Breast epithelium (tissue), 4 donors: ENCODE measurements at places on chromosomes 3 and 15.

GRCh38 chr3:29537889-29538609, 257.2 kb downstream of the RBMS3 start:
- peak overlapping the region; percentile 8 for H3K27ac ChIP-seq
- no peaks in the 10 kb centered on the region for H3K27me3 ChIP-seq
- peaks cover 4% of the 10 kb centered on the region for H3K4me1 ChIP-seq

GRCh38 chr3:175777495-175777894, 918.4 kb downstream of the NAALADL2 start:
- no peaks in the 10 kb centered on the region for H3K27me3 ChIP-seq
- H3K4me3 ChIP-seq: no peak overlapping the region
- no peaks in the 10 kb centered on the region for H3K36me3 ChIP-seq
- H3K27ac ChIP-seq: no peak overlapping the region
- DNase-seq: no peak

DNA sequence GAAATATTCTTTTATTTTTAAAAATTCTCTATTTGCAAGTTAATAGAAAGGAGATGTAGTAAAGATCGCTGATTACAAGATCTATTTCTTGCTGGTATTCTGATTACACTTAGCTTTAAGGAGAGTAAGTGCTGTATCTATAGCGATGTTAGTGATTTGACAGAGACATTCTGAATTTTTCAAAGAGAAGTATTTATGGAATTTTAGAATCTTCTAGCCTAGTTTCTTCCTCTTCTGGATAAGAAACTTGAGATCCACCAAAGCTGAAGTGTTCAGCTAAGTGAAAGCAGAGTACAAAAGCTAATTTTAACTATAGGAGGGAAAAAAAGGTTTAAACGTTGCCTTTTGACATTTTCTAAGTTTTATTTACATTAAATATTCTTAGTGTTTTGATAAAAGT, 72.1 kb upstream of the RARB start:
- no peaks in the 10 kb centered on the region for H3K27me3 ChIP-seq
- no peaks in the 10 kb centered on the region for H3K4me1 ChIP-seq
- no peak overlapping the region for H3K27ac ChIP-seq

- H3K27me3 ChIP-seq: no peaks in the 10 kb centered on the region
- H3K4me1 ChIP-seq: peaks cover 8% of the 10 kb centered on the region
- no peaks in the 10 kb centered on the region for H3K36me3 ChIP-seq
- DNase-seq: peak; percentile 77
Measured at GRCh38 chr15:89761009-89761831, 10.2 kb upstream of the MESP1 start.

- H3K36me3 ChIP-seq: no peaks in the 10 kb centered on the region
- no peak for DNase-seq
- no peaks in the 10 kb centered on the region for H3K27me3 ChIP-seq
- H3K4me1 ChIP-seq: no peaks in the 10 kb centered on the region
Measured at GRCh38 chr3:171278299-171278590, 182.0 kb downstream of the TNIK start.

- no peaks in the 10 kb centered on the region for H3K27me3 ChIP-seq
- H3K36me3 ChIP-seq: no peaks in the 10 kb centered on the region
- no peak overlapping the region for H3K4me3 ChIP-seq
- no peaks in the 10 kb centered on the region for H3K4me1 ChIP-seq
- no peak overlapping the region for H3K27ac ChIP-seq
Measured at GRCh38 chr3:143383421-143383820, 263.9 kb downstream of the CHST2 start.

DNA sequence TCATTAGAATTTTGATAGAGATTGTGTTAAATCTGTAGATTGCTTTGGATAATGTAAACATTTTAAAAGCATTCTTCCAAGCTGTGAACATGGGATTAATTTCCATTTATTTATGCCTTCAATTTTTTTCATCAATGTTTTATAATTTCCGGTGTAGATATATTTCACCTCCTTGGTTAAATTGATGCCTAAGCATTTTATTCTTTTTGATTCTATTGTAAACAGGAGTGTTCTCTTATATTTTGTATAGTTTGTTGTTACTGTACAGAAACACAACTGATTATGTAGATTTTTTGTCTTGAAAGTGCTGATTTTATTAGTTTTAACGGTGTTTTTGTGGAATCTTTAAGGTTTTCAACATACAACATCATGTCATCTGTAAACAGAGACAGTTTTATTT, 355.0 kb downstream of the EDEM1 start:
- H3K4me1 ChIP-seq: no peaks in the 10 kb centered on the region
- H3K4me3 ChIP-seq: no peak overlapping the region
- DNase-seq: no peak
- H3K27ac ChIP-seq: no peak overlapping the region

- H3K36me3 ChIP-seq: no peaks in the 10 kb centered on the region
- DNase-seq: no peak
- H3K27ac ChIP-seq: no peak overlapping the region
- H3K27me3 ChIP-seq: no peaks in the 10 kb centered on the region
- no peaks in the 10 kb centered on the region for H3K4me1 ChIP-seq
- H3K4me3 ChIP-seq: no peak overlapping the region
Measured at GRCh38 chr3:70973558-70973957, 610.0 kb downstream of the FOXP1 start.

- H3K4me1 ChIP-seq: no peaks in the 10 kb centered on the region
- H3K27me3 ChIP-seq: no peaks in the 10 kb centered on the region
- H3K4me3 ChIP-seq: no peak overlapping the region
- no peaks in the 10 kb centered on the region for H3K36me3 ChIP-seq
Measured at GRCh38 chr3:169196789-169197188, 466.7 kb downstream of the MECOM start.

GRCh38 chr3:25661694-25662437, 2.8 kb downstream of the TOP2B start:
- no peak overlapping the region for H3K27ac ChIP-seq
- H3K4me3 ChIP-seq: no peak overlapping the region
- DNase-seq: no peak
- H3K4me1 ChIP-seq: peaks cover 7% of the 10 kb centered on the region
- no peaks in the 10 kb centered on the region for H3K27me3 ChIP-seq
- no peaks in the 10 kb centered on the region for H3K36me3 ChIP-seq

DNA sequence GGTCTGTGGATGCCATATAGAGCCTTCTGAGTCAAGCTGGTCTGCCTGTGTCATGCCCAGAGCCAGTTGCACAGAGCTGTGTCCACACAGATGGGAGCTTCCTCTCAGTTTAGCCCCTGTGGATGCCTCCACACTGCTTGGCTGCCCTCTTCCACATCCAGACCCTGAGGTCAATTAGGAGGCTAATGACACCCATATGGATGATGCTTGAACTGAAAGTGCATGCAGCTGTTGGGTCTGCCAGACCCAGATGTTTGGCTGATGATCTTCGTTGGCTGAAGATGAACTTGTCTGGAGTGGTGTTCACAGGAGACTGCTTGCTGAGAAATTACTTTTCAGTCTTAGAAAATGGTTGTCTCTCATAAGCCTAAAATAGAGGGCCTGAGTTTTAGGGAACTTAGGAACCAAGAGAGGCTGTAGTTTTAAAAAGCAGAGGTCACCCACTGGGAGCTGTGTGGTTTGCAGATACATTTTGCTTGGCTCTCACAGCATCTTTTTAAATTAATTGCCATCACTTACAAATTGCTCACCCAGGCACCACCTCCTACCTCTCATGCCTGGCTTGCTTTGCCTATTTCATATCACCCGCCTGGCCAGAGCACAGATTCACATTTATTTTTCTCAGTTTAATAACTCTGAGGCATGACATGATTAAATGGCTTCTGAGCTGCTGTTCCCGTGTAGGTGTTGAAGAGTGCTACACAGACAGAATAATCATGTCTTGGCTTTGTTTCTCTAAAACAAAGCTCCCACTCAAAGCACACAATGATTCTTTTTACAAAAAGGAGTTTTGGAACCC, 176.1 kb downstream of the MINAR1 start:
- H3K27ac ChIP-seq: no peak overlapping the region
- H3K4me3 ChIP-seq: no peak overlapping the region
- DNase-seq: no peak
- H3K4me1 ChIP-seq: no peaks in the 10 kb centered on the region
- H3K27me3 ChIP-seq: no peaks in the 10 kb centered on the region

DNA sequence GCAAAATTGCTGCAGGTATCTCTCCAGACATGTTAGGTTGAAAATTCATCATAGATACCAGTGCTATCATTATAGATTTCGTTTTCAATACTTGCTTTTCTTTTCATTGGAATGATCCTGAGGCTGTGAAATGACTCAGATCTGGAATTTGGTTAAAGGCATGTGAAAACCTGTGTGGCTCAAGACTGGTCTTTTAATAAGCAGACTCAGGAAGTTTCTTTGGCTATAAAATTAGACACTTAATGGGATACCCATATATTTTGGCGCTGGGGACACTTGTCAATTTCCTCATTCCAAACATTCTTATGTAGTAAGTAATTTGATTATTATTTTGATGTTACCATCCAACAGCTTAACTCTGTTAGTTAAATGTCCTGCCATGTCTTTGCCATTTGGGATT, 1041.1 kb upstream of the GBE1 start:
- H3K27me3 ChIP-seq: no peaks in the 10 kb centered on the region
- no peak for DNase-seq
- H3K27ac ChIP-seq: no peak overlapping the region
- no peak overlapping the region for H3K4me3 ChIP-seq

DNA sequence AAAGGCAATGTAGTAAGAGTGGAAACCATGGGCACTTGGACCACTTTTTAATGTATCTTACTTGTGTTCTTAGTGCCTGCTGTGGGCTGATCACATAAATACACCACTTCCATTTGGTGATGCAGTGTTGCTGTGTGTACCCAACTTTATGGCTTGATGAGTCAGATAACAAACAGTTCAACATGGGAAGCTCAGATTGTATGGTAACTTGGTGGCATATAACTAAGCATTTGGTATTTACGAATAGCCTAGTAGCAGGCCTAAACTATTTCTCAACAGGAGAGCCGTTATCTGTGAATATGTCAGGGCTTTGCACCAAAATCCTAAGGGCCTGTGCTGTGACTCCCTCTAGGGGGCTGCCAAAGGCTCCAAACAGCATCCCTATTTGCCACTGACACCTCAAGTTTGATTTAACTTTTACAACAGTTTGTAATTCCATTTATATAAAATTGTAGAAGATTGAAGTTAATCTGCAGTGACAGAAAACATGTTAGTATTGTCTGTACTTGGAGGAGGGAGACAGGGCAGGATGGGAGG, 640.4 kb upstream of the CADM2 start:
- H3K27ac ChIP-seq: no peak overlapping the region
- H3K27me3 ChIP-seq: no peaks in the 10 kb centered on the region
- DNase-seq: no peak
- no peaks in the 10 kb centered on the region for H3K4me1 ChIP-seq

DNA sequence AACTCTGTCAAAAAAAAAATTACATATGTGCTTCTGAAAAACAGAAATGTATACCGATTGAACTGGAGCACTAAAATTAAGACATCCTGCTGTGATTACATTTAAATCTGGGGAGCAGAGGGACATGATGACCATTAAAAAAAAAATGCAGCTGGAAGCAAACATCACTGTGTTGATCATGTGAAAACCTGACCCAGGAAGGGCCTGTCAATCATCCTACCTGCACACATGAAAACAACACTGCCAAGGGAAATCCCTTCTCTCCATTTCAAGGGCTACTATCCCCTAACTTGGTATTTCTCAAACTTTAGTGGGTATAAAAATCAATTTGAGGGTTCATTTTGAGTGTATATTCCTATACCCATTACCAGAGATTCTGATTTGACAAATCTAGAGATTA, 719.9 kb upstream of the CBLB start:
- no peaks in the 10 kb centered on the region for H3K36me3 ChIP-seq
- no peaks in the 10 kb centered on the region for H3K4me1 ChIP-seq
- no peak for DNase-seq
- H3K27ac ChIP-seq: no peak overlapping the region
- no peaks in the 10 kb centered on the region for H3K27me3 ChIP-seq
- H3K4me3 ChIP-seq: no peak overlapping the region

- no peaks in the 10 kb centered on the region for H3K4me1 ChIP-seq
- H3K27me3 ChIP-seq: no peaks in the 10 kb centered on the region
- peak overlapping the region; percentile 10 for H3K27ac ChIP-seq
- DNase-seq: no peak
Measured at GRCh38 chr3:123335007-123335670, 113.8 kb downstream of the ADCY5 start.
